ENCODE measurements at places on chromosomes 12 and 14.
A peak's percentile ranks its signal among the peaks of the same experiment; 100 is the strongest.

- no peak overlapping the region for H3K4me3 ChIP-seq
- peaks cover 25% of the 10 kb centered on the region for H3K36me3 ChIP-seq
- DNase-seq = no peak
- H3K27ac ChIP-seq = no peak overlapping the region
- no peaks in the 10 kb centered on the region for H3K27me3 ChIP-seq
- H3K4me1 ChIP-seq = no peaks in the 10 kb centered on the region
Measured at GRCh38 chr12:2925322-2925995, 33.7 kb upstream of the TEAD4 start.

DNA sequence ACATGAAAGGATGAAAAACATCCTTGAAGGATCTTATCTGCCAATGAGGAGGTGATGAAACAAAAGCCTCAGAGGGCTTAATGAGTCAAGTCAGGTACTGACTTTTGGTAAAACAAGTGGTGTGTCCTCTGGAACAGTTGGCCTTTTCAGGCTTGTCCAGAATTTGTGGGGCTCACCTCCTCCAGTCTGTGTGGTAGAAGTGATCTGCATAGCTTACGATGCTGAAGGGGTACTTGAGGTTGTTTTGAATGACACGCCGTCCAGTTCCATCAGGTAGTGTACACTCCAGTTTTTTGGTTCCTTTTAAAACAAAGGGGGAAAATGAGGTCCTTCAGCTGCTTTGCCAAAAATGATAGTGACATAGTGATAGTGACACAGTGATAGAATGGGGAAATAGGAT is 17.0 kb downstream of the RTRAF start:
- peak overlapping the region; percentile 94 for H3K27ac ChIP-seq
- H3K4me3 ChIP-seq = no peak overlapping the region
- no peak for DNase-seq
- peaks cover 87% of the 10 kb centered on the region for H3K36me3 ChIP-seq
- H3K27me3 ChIP-seq = no peaks in the 10 kb centered on the region

DNA sequence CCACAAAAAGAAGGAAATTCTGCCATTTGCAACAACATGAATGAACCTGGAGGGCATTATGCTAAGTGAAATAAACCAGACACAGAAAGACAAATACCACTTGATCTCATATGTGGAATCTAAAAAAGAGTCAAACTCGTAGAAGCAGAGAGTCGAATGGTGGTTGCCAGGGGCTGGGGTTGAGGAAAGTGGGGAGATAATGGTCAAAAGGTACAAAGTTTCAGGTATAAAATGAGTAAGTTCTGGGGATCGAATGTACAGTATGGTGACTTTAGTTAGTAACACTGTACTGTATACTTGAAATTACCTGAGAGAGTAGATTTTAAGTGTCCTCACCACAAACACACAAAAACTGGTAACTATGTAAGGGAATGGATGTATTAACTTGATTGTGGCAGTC is 129.4 kb downstream of the PPM1H start:
- DNase-seq = no peak
- H3K4me3 ChIP-seq = no peak overlapping the region
- H3K36me3 ChIP-seq = no peaks in the 10 kb centered on the region
- no peaks in the 10 kb centered on the region for H3K4me1 ChIP-seq

GRCh38 chr12:50579757-50580267 is 75.0 kb downstream of the DIP2B start:
- peak overlapping the region; percentile 62 for H3K27ac ChIP-seq
- H3K27me3 ChIP-seq = no peaks in the 10 kb centered on the region
- peaks cover 12% of the 10 kb centered on the region for H3K4me1 ChIP-seq
- no peaks in the 10 kb centered on the region for H3K36me3 ChIP-seq
- DNase-seq = no peak

- no peak overlapping the region for H3K4me3 ChIP-seq
- no peaks in the 10 kb centered on the region for H3K27me3 ChIP-seq
- peak; percentile 81 for DNase-seq
- no peak overlapping the region for H3K27ac ChIP-seq
- H3K36me3 ChIP-seq = no peaks in the 10 kb centered on the region
Measured at GRCh38 chr12:71392521-71393145, 47.0 kb upstream of the LGR5 start.

- peaks cover 9% of the 10 kb centered on the region for H3K4me1 ChIP-seq
- H3K4me3 ChIP-seq = no peak within 1 kb of the TSS
- H3K36me3 ChIP-seq = no peaks in the 10 kb centered on the region
- H3K27ac ChIP-seq = no peak within 1 kb of the TSS
- no peak for DNase-seq
- H3K27me3 ChIP-seq = no peaks in the 10 kb centered on the region
Measured at GRCh38 chr12:6788972-6789924, at the start of gene CD4. CD4 (plus strand) TSS chr12:6789528; CDS start chr12:6800139, 10,611 bp downstream.

GRCh38 chr14:58716706-58717105 is 78.9 kb downstream of the DACT1 start:
- no peak overlapping the region for H3K27ac ChIP-seq
- no peak overlapping the region for H3K4me3 ChIP-seq
- DNase-seq = no peak
- H3K4me1 ChIP-seq = no peaks in the 10 kb centered on the region

DNA sequence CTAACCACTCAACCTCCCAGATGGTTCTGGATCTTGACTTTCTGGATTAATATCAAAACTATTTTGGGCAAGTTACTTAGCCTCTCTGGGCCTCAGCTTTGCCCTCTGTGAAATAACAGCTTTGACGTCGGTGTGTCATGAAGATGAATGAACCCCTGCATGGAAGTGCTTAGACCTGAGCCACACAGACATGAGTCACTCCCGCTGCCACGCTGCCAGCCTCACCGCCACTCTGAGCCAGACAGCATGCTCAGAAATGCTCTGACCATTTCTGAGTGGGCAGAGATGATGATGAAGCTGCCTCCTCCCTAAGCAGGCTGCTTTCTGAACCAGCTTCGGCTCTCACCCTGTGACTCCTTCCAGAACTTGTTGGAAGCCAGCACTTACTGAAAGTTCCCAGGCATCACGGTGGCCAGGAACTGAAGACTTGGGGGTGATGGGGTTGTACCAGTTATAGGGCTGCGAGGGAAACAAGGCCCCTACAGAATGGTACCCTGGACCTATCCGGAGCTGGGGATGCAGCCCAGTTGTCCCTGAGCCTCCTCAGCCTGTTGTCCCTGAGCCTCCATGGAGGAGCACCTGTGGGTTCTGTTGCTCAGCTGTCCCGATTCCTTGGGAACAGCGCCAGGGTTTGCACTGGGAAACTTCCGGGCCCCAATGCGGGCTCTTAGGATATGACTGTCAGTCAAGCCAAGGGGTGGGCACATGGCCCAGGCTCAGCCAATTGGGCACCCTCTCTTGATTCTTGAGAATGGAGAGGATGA is 2.0 kb upstream of the CCDC197 start:
- H3K27me3 ChIP-seq = no peaks in the 10 kb centered on the region
- peak; percentile 30 for DNase-seq
- no peak overlapping the region for H3K27ac ChIP-seq
- H3K4me1 ChIP-seq = peaks cover 31% of the 10 kb centered on the region
- H3K4me3 ChIP-seq = no peak overlapping the region

GRCh38 chr12:27651201-27651600 is 45.0 kb upstream of the REP15 start:
- no peak overlapping the region for H3K27ac ChIP-seq
- H3K36me3 ChIP-seq = no peaks in the 10 kb centered on the region
- H3K4me3 ChIP-seq = no peak overlapping the region
- no peak for DNase-seq
- H3K4me1 ChIP-seq = no peaks in the 10 kb centered on the region

- no peak overlapping the region for H3K4me3 ChIP-seq
- peaks cover 17% of the 10 kb centered on the region for H3K4me1 ChIP-seq
- no peak for DNase-seq
- H3K36me3 ChIP-seq = no peaks in the 10 kb centered on the region
- H3K27me3 ChIP-seq = no peaks in the 10 kb centered on the region
Measured at GRCh38 chr12:114760151-114760877, 76.3 kb upstream of the TBX3 start.

GRCh38 chr12:16600525-16600924 is 5.4 kb downstream of the LMO3 start:
- no peak for DNase-seq
- no peaks in the 10 kb centered on the region for H3K36me3 ChIP-seq
- H3K27ac ChIP-seq = no peak overlapping the region
- no peak overlapping the region for H3K4me3 ChIP-seq
- H3K27me3 ChIP-seq = no peaks in the 10 kb centered on the region

- H3K4me3 ChIP-seq = no peak overlapping the region
- peaks cover 18% of the 10 kb centered on the region for H3K4me1 ChIP-seq
- no peak for DNase-seq
Measured at GRCh38 chr12:120290609-120291305, 946 bp downstream of the RNU4-2 start.

DNA sequence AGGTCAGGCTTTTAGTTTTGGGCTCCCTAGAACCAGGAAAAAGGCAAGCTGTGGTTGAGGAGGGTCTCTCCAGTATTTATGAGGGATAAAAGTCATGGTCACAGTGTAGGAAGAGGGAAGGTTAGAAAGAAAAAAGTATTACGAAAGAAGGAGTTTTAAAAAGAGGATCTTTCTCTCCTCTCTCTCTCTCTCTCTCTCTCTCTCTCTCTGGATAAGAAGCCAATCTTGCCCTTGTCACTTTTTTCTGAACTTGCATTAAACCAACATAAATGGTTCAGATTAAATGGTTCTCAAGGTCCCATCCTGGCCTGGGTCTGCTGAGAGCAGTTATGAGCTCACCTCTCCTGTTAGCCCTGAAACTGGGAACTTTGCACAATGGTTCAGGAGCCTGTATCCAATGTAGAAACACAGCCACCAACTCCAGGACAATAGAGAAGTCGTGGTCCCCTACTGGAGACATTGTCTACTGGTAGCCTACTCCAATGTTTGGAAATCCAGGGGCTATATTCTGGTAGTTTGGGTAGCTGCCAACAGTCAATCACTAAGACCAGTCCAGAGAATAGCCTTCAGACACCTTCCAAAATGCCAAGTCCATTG is 131.9 kb downstream of the DAD1 start:
- H3K4me3 ChIP-seq = no peak overlapping the region
- no peak overlapping the region for H3K27ac ChIP-seq
- H3K27me3 ChIP-seq = no peaks in the 10 kb centered on the region
- no peaks in the 10 kb centered on the region for H3K36me3 ChIP-seq
- no peak for DNase-seq

DNA sequence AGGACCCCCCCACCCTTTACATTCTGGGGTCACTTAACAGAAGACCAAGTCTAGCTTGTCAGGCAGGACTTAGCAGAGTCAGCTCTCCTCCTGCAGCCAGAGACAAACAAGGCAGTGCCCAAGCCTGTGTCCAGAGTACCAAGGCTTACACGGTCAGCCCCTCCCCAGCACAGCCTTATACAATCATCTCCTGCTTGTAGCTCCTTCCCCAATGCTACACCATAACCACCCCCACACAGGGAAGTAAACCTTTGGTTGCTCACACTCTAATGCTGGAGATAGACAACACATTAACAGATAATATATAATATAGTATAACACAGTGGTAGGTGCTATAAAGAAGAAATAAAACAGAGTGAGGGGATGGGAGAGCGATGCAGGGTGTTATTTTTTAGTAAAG is 175.4 kb upstream of the PWP1 start:
- no peak overlapping the region for H3K4me3 ChIP-seq
- H3K36me3 ChIP-seq = no peaks in the 10 kb centered on the region
- no peak overlapping the region for H3K27ac ChIP-seq
- H3K4me1 ChIP-seq = no peaks in the 10 kb centered on the region
- DNase-seq = no peak
- H3K27me3 ChIP-seq = no peaks in the 10 kb centered on the region

- H3K36me3 ChIP-seq = peaks cover 4% of the 10 kb centered on the region
- H3K27me3 ChIP-seq = no peaks in the 10 kb centered on the region
- DNase-seq = peak; percentile 87
- no peak overlapping the region for H3K4me3 ChIP-seq
- H3K27ac ChIP-seq = no peak overlapping the region
Measured at GRCh38 chr12:53213348-53213747, 6.3 kb upstream of the ITGB7 start.

- H3K27me3 ChIP-seq = no peaks in the 10 kb centered on the region
- no peak for DNase-seq
- H3K4me3 ChIP-seq = no peak overlapping the region
- H3K4me1 ChIP-seq = no peaks in the 10 kb centered on the region
- H3K27ac ChIP-seq = no peak overlapping the region
- H3K36me3 ChIP-seq = no peaks in the 10 kb centered on the region
Measured at GRCh38 chr12:66925083-66925482, 246.2 kb upstream of the GRIP1 start.

DNA sequence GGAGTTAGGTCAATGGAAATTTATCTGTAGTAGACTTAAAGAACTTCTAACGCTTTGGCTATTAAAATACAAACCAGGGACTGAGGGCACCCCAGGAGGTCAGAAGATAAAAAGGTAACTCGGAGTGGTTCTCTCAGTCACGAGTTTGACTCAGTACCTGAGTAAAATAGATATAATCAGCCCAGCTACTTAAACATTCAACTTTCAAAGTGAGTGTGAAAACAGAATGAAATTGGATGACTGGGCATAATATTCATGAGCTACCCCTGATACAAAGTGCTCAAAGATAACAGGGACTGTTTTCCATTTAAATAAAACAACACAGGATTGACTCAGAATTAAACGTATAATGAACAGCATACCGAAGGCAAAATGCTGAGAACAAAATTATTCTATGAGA is 75.0 kb downstream of the FOXN3 start:
- no peak overlapping the region for H3K27ac ChIP-seq
- no peak overlapping the region for H3K4me3 ChIP-seq
- H3K27me3 ChIP-seq = no peaks in the 10 kb centered on the region
- no peak for DNase-seq
- H3K4me1 ChIP-seq = peaks cover 9% of the 10 kb centered on the region
- no peaks in the 10 kb centered on the region for H3K36me3 ChIP-seq

GRCh38 chr12:19530637-19531023 is 91.3 kb downstream of the AEBP2 start:
- H3K4me3 ChIP-seq = no peak overlapping the region
- H3K27me3 ChIP-seq = no peaks in the 10 kb centered on the region
- H3K36me3 ChIP-seq = no peaks in the 10 kb centered on the region
- H3K4me1 ChIP-seq = peaks cover 19% of the 10 kb centered on the region

GRCh38 chr12:31029916-31030562 is 43.6 kb upstream of the DDX11 start:
- H3K27ac ChIP-seq = peak overlapping the region; percentile 40
- H3K4me1 ChIP-seq = peaks cover 24% of the 10 kb centered on the region
- DNase-seq = no peak
- H3K27me3 ChIP-seq = no peaks in the 10 kb centered on the region
